Activated CD4-positive, alpha-beta T cell treated with anti-CD3 and anti-CD28 coated beads, Interleukin-2, amount 10 ng/mL, durations not matched to agents 24 days and 14 days (primary cell): ENCODE measurements at places on chromosomes 1 and 21. TPM values are rescaled to one million over a fixed set of nuclear protein-coding genes. Genes with fewer than 3 reads are reported as not detected.

DNA sequence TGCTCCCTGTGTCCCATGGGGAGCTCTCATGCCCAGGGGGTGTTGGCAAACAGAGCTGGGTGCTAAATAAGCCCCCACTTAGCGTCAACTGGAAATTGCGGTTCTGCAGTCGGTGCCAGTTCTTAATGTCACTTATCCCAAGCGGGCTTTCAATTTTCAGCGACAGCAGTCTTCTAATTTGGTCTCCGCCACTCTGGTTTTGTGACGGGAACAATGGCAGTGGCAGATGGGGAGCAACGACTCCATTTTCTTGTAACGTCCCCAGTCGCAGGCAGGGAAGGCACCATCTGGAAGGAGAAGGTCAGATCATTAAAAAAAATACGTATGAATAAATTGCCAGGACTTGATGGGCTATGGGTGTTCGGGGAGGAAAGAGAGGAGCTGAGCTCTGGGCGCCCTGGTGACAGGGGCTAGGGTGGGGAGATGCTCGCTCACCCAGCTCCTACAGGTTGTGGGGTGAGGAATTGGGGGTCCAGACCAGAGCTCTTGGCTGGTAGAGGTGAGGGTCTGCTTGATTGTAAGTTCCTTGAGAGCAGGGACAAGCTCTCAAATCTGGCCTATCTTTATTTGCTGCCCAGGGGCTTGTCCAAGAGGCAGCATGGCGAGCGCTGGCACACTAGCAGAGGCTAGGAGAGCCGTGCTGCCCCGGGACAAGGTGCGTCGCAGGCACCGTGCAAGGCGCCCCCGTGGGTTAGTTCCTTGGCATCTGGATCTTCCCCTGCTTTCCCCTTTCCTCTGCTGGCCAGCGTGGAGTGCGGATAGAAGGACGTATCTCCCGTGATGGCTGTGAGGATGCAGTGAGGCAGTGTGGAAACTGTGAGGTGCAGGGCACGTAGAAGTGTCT is 105.8 kb downstream of the ARHGEF10L start:
- DNase-seq: no peak

DNA sequence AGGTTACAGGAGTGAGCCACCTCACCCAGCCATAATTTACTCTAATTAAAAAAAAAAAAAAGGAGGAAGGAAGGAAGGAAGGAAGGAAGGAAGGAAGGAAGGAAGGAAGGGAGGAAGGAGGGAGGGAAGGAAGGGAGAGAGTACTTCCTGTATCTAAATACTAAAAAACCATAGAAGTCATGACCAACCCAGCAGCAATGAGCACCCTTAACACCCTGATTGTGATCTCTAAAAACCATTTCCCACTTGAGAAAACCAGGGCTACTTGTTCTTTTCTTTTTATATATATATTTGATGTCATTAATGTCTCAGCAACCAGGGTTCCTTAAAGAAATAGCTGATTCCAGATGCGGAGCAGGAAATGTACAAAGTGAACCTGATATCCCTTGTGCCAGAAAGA is 31.2 kb downstream of the ARID4B start:
- DNase-seq: no peak

- DNase-seq: no peak
Observed at GRCh38 chr1:231023150-231023549, 16.9 kb downstream of the FAM89A start.

DNA sequence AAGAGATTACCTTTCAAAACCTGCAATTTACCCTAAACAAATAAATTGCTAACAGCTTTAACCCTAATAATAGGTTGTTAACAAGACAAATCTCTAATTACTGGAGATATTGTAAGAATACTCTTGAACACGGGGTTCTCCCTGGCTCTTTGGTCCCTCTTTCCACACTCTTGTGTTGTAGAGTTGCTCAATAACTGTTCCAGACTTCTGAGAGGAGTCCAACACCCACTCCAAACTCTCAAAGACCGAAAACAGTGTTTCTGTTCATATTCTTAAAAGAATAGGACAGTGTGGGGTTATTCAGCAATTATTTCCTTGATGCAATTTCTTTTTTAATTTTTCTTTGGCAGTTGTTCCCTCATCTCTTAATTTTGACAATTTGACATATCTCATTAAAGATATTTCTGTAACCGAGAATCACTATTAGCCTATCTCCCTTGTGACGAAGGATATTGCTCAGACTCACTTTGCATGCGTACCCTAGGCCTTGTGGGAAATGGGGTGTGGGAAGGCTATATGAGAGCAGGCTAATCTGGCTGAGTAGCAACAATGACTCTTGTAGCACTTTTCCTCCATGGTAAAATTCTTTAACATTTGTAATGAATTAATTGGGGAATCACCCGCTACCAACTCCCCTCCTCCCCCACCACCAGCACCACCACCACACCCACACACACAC is 90.7 kb downstream of the SLC25A24 start:
- DNase-seq: no peak

GRCh38 chr1:166884040-166884642 is 8.1 kb upstream of the TADA1 start:
- DNase-seq: peak; percentile 76

DNA sequence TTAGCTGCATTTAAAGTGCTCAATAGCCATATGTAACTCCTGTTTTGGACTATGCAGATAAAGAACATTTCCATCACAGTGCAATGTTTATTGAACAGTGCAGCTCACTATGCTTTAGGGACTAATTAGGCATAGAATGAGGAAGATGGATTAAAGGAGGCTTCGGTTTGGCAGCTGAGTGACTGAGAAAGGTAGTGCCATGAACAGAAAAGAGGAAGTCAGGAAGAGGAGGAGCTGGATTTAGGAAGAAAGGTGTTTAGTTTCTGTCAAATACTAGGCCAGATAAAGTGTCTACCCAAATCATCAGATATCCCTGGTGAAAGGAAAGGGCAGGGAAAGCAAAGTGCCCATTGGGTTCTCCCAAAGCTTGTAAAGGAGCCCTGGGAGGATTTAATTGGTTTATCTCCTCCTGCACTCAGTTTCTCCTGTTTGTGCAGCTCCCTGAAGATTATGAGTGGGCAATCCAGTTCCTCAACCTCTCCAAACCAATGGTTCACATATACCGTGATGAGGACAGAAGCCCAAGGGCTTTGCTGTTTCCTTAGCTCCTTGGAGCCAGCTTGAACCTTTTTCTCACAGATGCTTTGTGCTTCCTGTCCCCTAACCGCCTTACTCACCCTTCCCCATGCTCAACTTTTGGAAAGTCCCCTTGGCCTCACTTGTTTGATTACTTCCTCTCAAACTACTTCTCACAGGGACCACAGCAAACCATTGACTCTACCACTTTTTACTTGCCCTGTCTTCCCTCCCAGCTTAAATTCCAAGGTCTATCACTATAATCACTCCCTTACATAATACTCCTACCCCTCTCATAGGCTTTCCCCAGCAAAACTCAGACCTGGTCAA is 3.5 kb upstream of the RAP1A start:
- peak; percentile 90 for DNase-seq

DNA sequence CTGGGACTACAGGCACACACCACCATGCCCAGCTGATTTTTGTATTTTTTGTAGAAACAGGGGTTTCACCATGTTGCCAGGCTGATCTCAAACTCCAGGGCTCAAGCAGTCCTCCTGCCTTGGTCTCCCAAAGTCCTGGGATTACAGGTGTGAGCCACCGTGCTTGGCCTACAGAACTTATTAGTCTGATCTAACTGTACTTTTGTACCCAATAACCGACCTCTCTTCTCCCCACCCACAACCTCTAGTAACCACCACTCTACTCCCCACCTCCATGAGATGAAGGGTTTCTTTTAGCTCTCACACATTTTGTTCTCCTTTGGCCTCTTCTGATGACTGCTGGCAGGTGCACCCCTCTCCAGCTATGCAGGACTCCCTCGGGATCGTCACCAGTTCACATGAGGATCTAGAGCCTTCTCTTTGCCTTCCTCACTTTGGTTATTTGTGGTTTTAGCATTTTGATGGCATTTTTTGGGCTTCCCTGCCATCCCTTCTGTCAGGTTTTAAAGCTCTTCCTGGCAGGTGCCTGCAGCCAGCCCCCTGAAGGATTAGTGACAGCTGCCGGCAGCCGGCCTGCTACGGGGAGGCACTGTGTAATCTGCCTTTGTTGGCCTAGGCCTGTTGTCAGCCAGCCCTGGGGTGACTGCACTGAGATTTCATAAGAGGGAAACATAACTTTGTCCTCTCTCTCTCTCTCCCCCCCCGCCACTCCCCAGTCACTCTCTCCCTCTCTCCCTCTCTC is 99.8 kb upstream of the ATP1A1 start:
- DNase-seq: no peak

GRCh38 chr1:35226546-35226945 is 33.6 kb upstream of the SFPQ start:
- no peak for DNase-seq

DNA sequence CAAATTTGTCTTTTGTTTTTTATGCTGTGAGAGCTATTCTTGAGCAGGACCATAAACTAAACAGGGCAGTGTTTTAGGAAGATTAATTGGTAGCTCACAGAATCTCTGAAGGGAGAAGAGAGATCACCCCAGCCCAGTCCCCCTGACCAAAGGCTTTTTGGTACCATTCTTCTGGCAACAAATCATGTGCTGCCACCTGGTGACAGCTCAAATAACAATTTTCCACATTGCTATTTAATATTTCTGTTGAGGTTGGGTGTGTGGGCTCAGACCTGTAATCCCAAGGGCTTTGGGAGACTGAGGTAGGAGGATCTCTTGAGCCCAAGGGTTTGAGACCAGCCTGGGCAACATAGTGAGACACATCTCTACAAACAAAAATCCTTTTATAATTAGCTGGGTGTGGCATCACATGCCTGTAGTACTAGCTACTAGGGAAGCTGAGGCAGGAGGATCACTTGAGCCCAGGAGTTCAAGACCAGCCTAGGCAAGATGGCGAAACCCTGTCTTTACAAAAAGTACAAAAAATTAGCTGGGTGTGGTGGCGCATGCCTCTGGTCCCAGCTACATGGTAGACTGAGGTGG is 2.2 kb upstream of the TESK2 start:
- DNase-seq: peak; percentile 87

Gene S1PR1
- 49.5 and 51.2 TPM in 2 replicates for total RNA-seq

Gene TNFRSF1B
- total RNA-seq: 145 TPM in 2 replicates
